Activated CD8-positive, alpha-beta T cell treated with anti-CD3 and anti-CD28 coated beads, Interleukin-2, amount 10 ng/mL, durations not matched to agents 7 days and 5 days (primary cell): ENCODE measurements at places on chromosomes 12 and 14. TPM values are rescaled to one million over a fixed set of nuclear protein-coding genes. Genes with fewer than 3 reads are reported as not detected.
A peak's percentile ranks its signal among the peaks of the same experiment; 100 is the strongest.

CCDC60 gene
- total RNA-seq, result not detected

PTPRO gene
- total RNA-seq, result 2.6 TPM

MIP gene
- total RNA-seq, result not detected

RAD9B gene
- total RNA-seq, result 0.68 TPM

TBX5 gene
- total RNA-seq, result not detected

HEATR5A gene
- 8.5 TPM for total RNA-seq

C12orf42 gene
- total RNA-seq, result 0.84 TPM

CCDC196 gene
- not detected for total RNA-seq

TMCC3 gene
- 0.60 TPM for total RNA-seq

GRCh38 chr14:84856751-84857534 is 673.0 kb upstream of the FLRT2 start:
- H3K27ac ChIP-seq, result no peak overlapping the region
- no peaks in the 10 kb centered on the region for H3K27me3 ChIP-seq
- H3K4me1 ChIP-seq, result no peaks in the 10 kb centered on the region
- no peak overlapping the region for H3K4me3 ChIP-seq

DNA sequence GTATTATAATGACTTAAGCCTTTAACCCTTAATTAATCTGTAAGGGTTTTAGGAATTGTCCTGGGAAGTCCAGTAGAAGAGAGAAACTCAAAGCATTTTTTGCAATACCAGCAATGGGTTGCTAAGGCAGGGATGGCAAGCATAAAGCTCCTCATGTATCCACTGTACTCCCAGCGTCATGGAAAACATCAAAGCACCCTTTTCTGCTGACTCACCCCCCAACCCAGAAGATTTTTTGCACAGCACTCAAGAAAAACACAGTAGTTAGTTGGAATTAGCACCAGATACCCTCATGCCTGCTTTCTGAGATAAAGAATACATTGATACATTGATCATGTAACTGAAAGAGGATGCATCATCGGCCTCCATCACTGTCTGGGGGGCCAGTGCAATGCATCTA is 199.1 kb upstream of the CNOT2 start:
- H3K27ac ChIP-seq, result no peak overlapping the region
- DNase-seq, result no peak
- peaks cover 5% of the 10 kb centered on the region for H3K27me3 ChIP-seq
- H3K4me1 ChIP-seq, result peaks cover 4% of the 10 kb centered on the region

GRCh38 chr14:104353221-104353920 is 215.0 kb downstream of the KIF26A start:
- no peak overlapping the region for H3K4me3 ChIP-seq
- no peak overlapping the region for H3K27ac ChIP-seq
- no peaks in the 10 kb centered on the region for H3K36me3 ChIP-seq
- H3K4me1 ChIP-seq, result no peaks in the 10 kb centered on the region
- H3K27me3 ChIP-seq, result no peaks in the 10 kb centered on the region
- DNase-seq, result no peak

- peaks cover 34% of the 10 kb centered on the region for H3K36me3 ChIP-seq
- peak within 1 kb of the TSS; percentile 95 for H3K4me3 ChIP-seq
- peaks cover 42% of the 10 kb centered on the region for H3K4me1 ChIP-seq
- DNase-seq, result peak; percentile 96
- peak within 1 kb of the TSS; percentile 94 for H3K27ac ChIP-seq
These were observed at the start of gene ORAI1 for GRCh38 chr12:121626087-121626852. Gene ORAI1, plus strand, starts transcription at chr12:121626530.

DNA sequence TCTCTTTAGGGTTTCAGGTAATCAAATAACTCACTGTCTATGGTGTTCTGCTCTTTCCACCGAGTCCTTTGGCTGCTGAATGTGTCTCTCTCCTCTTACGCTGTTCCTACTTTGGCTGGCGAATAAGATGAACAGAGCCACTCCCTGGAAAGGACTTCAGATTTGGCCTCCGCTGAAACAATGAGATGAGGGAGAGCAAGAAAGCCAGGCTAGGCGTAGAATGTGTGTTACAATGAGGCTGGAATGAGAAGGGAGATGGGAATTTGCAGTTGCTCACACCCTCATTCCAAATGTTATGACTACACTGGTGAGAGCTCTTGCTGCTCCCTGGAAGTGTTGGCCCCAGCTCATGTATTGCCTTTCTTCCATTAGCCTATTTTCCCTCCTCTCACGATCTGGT is at the start of gene MFAP5:
MFAP5 (minus strand) TSS at position 234 of the 400 bp plus-strand sequence. CDS start 722 bp downstream, outside the sequence.
- no peak within 1 kb of the TSS for H3K27ac ChIP-seq
- no peaks in the 10 kb centered on the region for H3K36me3 ChIP-seq
- peaks cover 11% of the 10 kb centered on the region for H3K27me3 ChIP-seq
- no peak for DNase-seq
- no peak within 1 kb of the TSS for H3K4me3 ChIP-seq

GRCh38 chr14:33414041-33414440 is 475.4 kb downstream of the NPAS3 start:
- no peak overlapping the region for H3K27ac ChIP-seq
- no peak overlapping the region for H3K4me3 ChIP-seq
- no peaks in the 10 kb centered on the region for H3K4me1 ChIP-seq
- H3K27me3 ChIP-seq, result peaks cover 3% of the 10 kb centered on the region
- H3K36me3 ChIP-seq, result no peaks in the 10 kb centered on the region

GRCh38 chr14:72717220-72717619 is 176.7 kb downstream of the DPF3 start:
- peaks cover 2% of the 10 kb centered on the region for H3K27me3 ChIP-seq
- no peak overlapping the region for H3K4me3 ChIP-seq
- H3K27ac ChIP-seq, result peak overlapping the region; percentile 34
- no peak for DNase-seq
- peaks cover 6% of the 10 kb centered on the region for H3K36me3 ChIP-seq

GRCh38 chr12:53462935-53463334 is 11.0 kb downstream of the PCBP2 start:
- peaks cover 24% of the 10 kb centered on the region for H3K4me1 ChIP-seq
- H3K4me3 ChIP-seq, result no peak overlapping the region

DNA sequence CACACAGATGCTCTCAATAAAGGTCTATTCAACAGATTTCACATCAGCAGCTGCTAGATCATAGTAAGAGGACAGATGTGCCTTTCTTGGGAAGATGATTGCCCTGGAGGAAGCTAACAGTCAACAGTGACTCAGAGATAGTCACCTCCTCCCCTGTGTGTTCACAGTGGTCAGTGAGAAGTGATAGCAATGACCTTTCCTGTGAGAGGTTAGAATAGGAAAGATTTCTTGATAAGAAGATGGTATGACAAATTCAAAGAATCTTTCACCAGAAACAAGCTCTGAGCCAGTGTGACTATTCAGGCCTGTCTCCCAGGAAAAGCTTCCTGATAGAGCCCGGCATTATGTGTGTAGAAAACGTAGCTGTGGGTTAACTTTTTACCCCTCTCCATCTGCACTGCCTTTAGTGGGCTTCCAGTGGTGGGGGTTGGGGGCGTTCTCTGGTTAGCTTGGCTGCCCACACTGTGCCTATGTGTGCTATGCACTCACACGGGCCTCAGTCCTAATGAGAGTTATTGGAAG is 66.4 kb upstream of the ARHGAP5 start:
- no peaks in the 10 kb centered on the region for H3K4me1 ChIP-seq
- H3K27me3 ChIP-seq, result no peaks in the 10 kb centered on the region
- no peak for DNase-seq
- H3K36me3 ChIP-seq, result no peaks in the 10 kb centered on the region
- no peak overlapping the region for H3K4me3 ChIP-seq

GRCh38 chr12:68042212-68042699 is 53.0 kb downstream of the IFNG-AS1 start:
- no peaks in the 10 kb centered on the region for H3K27me3 ChIP-seq
- no peak for DNase-seq
- no peak overlapping the region for H3K4me3 ChIP-seq
- peak overlapping the region; percentile 51 for H3K27ac ChIP-seq

DNA sequence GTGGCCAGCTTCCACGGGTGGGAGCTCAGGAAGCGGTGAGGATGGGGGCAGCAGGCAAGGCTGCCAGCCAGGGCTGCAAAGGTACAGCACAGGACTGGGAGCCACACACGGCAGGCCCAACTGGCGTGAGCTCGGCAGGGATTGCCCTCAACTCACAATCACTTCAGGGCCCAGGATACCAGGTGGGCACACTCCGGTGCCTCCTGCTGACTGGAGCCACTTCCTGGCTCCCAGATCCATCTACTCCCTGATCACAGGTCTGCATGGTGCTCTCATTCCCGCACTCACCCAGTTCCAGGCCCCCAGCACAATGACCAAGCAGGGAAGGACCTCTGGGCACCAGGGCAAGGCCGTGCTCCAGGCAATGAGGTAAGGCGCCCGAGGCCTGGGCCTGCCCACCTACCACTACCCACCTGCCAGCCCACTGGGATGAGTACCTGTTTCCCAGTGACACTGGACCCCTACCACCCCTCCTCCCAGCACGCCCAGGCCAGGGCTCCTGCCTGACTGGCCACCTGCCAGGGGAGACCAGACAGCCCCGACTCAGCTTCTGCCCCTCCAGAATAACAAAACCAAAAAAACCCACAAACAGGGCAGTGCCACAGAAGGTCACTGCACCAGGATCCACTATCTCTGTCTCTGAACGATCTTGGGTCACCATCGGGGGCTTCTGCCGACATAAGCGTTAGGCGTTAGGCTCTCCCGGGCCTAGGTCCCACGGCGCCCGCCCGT is 1.8 kb downstream of the JAG2 start:
- H3K4me3 ChIP-seq, result no peak overlapping the region
- no peaks in the 10 kb centered on the region for H3K36me3 ChIP-seq
- H3K27me3 ChIP-seq, result peaks cover 20% of the 10 kb centered on the region
- H3K27ac ChIP-seq, result no peak overlapping the region
- H3K4me1 ChIP-seq, result peaks cover 19% of the 10 kb centered on the region
- DNase-seq, result no peak

DNA sequence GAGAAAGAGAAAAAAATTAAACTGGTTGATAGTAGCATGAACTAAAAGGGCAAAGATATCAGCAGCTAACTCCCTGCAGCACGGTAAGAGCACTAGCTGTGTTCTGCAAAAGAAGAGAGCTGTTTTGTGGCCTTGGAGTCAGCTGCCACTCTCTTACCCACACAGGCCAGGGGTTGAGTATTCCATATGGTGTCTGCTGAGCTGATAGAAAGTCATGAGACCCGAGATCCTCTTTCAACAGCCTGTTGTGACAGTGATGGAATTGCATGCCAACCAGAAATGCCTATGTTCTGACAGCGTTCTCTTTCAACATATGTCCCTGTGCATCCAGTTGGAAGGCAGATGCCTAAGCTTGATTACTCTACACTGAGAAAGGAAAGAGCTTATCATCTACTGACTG is 39.9 kb downstream of the TMTC1 start:
- no peaks in the 10 kb centered on the region for H3K36me3 ChIP-seq
- H3K4me3 ChIP-seq, result no peak overlapping the region
- H3K27me3 ChIP-seq, result no peaks in the 10 kb centered on the region
- H3K27ac ChIP-seq, result no peak overlapping the region

DNA sequence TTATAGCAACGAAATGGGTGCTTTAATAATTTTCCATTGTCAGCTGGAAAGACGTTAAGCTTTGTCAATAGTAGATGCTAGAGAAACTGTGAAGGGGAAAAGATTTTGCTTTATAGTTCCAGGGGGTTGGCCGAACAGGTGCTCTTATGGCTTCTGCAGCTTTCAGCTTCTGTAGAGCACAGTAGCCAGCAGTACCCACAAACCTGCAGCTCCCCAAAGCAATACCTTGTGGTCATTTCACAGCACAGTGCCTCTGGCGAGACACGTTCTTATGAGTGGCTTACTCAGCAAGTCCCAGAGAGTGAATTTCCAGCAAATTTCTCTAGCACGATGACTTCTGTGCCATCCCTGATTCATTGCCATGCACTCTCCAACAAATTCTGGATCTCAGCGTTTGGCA is 416.3 kb upstream of the ATP2B1 start:
- DNase-seq, result no peak
- H3K36me3 ChIP-seq, result no peaks in the 10 kb centered on the region
- H3K27me3 ChIP-seq, result no peaks in the 10 kb centered on the region

- no peak for DNase-seq
- H3K36me3 ChIP-seq, result no peaks in the 10 kb centered on the region
- H3K4me3 ChIP-seq, result peak overlapping the region; percentile 63
- H3K4me1 ChIP-seq, result peaks cover 31% of the 10 kb centered on the region
- no peak overlapping the region for H3K27ac ChIP-seq
These were observed 1.0 kb downstream of the CD9 start for GRCh38 chr12:6201213-6201608.
